Hematopoietic multipotent progenitor cell treated with erythropoietin and hydrocortisone succinate and interleukin-3 and kit ligand, for 15 days (in vitro differentiated cells): ENCODE measurements at places on chromosomes 16 and 17.

DNA sequence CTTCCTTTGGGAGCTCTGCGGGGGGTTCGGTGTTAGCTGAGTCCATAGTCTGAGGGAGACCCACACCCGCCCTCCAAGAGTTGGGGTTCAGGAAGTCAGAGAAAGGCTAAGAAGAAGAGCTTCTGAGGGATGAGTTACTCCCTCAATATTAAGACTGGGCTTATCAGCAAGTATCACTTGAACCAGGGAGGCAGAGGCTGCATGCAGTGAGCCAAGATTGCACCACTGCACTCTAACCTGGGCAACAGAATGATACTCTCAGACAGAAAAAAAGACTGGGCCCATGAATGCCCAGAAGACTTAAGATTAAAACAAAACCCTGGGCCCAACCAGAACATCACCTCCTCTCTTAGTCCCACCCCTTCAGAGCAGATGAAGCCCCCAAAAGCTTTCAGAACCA is 6.0 kb downstream of the NKIRAS2 start:
- peak; percentile 20 for DNase-seq

DNA sequence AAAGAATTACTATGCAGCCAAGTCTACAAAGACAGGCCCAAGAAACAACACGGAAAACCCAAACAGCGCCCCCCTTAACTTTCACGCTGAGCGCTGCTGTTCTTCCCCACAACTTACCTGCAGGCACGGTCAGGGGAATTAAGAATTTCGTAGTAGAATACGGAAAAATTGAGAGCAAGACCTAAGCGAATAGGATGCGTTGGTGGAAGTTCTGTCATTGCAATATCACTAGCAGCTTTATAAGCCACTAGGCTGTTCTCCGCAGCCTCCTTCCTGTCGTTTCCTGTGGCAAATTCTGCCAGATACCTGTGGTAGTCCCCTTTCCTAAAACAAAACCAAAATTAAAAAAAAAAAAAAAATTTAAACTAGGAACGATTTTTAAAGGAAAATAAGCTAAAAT is 39.0 kb downstream of the YWHAE start:
- no peak for DNase-seq

GRCh38 chr17:57088298-57088697 is 3.3 kb downstream of the AKAP1 start:
- no peak for DNase-seq

DNA sequence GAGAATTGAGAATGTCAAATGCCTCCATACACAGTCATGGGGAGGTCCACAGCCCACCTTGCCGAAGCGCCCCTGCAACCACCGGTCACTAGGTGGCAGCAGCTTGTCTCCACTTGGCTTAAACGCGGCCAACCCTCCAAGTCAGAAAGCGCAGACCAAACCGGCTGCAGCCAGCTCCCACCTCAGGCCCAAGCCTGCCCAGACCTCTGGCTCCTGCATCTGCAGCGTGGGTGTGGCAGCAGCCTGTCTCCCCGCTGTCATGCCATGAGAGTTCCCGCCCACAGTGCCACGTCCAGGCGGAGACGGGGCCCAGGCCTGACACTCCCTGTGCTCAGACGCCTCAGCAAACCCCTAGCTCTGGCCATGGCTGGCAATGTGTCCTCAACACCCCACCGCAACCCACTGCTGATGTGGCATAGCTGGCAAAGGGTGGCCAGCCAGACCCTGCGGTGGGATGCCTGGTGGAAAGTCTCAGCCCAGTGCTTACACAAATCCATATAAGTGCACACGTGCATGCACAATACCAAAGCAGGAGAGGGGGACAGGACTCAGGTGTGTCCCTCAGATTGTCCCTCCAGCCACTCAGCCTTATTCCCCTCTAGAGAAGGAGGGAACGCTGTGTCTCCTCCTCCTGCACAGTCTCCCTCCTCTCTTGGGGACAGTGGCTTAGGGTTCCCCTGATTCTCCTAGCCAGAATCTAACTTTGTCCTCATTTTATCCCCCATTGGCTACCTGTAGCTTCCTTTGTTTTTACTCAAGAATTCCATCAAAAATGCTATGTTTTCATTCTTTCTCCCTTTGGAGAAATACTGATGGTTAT is 10.9 kb downstream of the COPZ2 start:
- peak; percentile 76 for DNase-seq

GRCh38 chr17:67615736-67616135 is 102.0 kb upstream of the NOL11 start:
- DNase-seq = no peak

DNA sequence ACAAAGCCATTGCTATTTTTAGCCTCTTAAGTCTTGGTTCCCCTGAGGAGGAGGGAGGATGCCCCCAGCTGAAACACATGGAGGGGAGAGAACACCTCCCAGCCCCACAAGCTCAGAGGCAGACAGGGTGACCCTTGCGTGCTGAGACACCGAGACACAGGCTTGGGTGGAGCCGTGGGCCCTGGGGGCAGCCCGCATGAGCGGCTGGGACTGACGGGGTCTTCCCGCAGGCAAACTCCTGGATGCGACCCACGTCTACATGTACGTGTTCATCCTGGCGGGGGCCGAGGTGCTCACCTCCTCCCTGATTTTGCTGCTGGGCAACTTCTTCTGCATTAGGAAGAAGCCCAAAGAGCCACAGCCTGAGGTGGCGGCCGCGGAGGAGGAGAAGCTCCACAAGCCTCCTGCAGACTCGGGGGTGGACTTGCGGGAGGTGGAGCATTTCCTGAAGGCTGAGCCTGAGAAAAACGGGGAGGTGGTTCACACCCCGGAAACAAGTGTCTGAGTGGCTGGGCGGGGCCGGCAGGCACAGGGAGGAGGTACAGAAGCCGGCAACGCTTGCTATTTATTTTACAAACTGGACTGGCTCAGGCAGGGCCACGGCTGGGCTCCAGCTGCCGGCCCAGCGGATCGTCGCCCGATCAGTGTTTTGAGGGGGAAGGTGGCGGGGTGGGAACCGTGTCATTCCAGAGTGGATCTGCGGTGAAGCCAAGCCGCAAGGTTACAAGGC is 9.8 kb downstream of the SLC16A3 start:
- peak; percentile 49 for DNase-seq

DNA sequence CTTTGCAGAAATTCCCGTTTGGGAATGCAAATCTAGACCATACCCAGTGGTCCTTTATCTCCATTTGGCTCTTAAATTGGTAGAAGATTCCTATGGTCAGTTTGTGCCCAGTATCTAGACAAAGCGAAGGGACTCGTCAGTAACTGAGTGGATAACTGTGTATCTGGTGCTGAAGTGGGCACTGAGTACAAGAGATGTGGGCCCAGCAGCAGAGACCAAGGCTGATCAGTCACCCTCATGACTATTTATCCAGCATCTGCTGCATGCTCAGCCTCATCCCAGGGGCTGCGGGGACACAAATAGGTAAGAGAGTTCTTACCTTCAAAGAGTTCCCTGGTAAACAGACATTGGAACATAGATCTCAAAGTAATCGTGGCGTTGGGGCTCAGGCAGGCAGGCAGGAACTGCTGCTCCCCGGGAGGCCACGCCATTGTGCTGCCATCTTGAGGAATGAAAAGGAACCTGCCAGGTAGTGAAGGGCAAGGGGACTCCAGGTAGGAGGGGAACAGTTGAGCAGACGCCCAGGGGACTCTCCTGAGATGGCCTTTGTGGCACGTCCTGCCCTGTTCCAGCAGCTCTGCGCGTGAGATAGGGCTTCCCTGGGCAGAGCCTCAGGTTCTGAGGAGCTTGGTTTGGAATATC is 10.3 kb downstream of the NT5M start:
- DNase-seq = peak; percentile 68

- DNase-seq = no peak
Observed at GRCh38 chr17:50047488-50048126, 8.3 kb upstream of the ITGA3 start.

- DNase-seq = no peak
Observed at GRCh38 chr16:79542237-79542774, 58.2 kb downstream of the MAF start.

DNA sequence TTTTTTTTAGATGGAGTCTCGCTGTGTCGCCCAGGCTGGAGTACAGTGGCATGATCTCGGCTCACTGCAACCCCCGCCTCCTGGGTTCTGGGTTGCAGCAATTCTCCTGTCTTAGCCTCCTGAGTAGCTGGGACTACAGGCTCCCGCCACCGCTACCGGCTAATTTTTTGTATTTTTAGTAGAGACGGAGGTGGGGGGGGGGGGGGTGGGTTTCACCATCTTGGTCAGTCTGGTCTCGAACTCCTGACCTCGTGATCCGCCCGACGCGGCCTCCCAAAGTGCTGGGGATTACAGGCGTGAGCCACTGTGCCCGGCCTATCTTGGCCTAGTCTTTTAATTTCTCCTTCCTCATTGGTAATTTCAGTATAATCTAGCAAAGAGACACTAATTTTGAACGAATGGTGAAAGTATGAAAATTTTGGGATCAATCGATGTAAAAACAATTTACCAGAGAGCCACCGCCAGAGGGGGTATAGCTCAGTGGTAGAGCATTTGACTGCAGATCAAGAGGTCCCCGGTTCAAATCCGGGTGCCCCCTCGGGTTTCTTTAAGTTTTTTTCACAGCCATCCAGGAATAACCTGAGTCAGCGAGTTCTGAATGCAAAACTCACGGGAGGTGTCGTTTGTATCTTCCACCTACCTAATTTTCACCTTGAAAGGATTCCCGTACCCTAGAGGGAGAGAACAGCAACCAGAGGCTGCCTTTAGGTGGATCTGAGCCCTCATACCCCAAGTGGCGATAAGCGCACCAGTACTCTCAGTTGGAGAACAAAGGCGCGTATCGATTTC is 2.5 kb upstream of the LASP1 start:
- DNase-seq = peak; percentile 73

DNA sequence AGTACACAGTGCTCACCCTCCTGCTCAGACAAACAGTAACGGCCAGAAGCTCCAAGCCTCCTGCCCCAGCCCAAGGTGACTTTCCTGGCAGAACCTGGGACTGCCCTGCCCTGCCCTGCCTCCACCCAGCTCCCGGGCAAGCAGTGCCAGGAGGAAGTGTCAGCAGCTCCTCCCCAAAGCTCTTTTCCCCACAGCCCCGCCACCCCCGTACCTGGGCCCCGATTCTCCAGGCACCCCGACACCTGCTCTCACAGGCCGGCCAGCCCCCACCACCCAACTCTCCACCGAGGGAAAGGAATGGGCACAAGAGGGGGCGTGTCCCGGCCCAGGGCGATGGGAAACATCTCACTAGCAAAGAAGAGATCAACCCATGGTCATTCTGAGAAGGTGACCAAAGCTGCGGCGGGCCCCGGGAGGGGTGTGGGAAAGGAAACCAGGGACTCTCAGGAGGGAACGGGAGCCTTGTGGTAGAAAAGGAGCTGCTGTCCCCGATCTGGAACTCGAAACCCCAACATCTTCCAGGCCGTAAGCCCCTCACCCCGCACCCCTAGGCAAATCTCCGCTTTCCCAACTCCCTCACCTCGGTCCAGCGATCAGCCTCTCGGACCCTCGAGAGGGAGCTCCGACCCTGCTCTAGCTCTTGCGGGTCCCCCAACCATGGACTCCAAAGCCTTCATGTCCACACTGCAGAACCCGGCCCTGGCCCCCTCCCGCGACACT is 1.2 kb downstream of the BCAR1 start:
- DNase-seq = no peak

DNA sequence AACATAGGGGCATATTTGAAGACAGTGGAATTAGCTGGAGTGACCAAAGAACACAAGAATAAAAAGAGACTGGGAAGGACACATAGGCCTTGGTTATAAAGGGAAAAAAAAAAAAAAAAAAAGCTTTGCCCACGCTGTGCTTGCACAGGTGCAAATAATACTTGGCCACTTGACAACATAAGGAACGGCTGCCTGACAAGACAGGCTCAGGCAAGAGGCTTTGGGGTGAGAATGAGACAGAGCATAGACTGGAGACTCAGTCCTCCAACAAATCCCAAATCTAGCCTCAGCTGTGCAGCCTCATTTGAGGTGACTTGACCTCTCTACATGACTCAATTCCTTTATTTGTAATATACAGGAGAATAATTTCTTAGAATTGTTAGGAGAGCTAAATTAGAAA is 332.8 kb upstream of the DYNLRB2 start:
- no peak for DNase-seq

DNA sequence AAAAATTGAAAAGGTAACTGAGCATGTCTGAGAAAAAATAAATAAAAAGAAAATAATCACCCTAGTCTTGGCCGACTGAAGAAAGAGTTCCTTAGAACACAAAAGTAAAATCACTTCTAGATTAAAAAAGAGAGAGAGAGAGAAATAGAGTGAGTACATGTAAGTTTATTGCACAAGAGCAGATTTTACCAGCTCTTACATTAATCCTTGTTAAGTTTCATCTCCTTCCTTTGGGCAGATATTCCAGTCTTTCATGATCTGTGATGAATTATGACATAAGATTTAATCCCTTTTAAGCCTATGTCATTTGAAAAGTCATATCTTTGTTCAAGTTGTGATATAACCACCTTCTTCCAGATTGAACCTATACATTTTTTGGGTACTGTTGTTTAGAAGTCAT is 54.8 kb downstream of the NFAT5 start:
- DNase-seq = no peak

DNA sequence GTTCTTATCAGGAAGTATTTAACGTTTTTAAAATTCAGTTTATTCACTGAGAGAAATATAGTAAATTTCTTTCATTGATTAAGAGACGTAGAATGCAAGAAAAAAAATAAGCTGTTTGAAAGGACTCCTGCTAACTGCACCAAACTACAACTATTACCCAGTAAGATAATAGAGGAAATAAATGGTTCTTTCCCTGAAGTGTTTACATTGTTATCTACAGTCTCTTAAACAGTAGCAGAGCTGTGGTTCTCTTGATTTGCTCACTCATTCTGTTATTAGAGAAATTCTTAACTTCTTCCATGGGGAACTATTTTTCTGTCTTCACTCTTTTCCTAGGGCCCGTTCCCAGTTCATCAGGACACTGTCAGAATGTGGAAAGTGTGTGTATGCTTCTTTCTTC is 973.0 kb downstream of the KCNJ2 start:
- no peak for DNase-seq
